Pancreas (tissue), 10 donors: ENCODE measurements at places on chromosomes 11 and 22.

GRCh38 chr11:61404103-61404502 lies 11.7 kb downstream of the TMEM216 start:
- DNase-seq, result no peak

- no peak for DNase-seq
Measured at GRCh38 chr11:33178443-33179180, 17.3 kb upstream of the CSTF3 start.

GRCh38 chr22:36267058-36267457 lies 14.1 kb downstream of the APOL1 start:
- no peak for DNase-seq

DNA sequence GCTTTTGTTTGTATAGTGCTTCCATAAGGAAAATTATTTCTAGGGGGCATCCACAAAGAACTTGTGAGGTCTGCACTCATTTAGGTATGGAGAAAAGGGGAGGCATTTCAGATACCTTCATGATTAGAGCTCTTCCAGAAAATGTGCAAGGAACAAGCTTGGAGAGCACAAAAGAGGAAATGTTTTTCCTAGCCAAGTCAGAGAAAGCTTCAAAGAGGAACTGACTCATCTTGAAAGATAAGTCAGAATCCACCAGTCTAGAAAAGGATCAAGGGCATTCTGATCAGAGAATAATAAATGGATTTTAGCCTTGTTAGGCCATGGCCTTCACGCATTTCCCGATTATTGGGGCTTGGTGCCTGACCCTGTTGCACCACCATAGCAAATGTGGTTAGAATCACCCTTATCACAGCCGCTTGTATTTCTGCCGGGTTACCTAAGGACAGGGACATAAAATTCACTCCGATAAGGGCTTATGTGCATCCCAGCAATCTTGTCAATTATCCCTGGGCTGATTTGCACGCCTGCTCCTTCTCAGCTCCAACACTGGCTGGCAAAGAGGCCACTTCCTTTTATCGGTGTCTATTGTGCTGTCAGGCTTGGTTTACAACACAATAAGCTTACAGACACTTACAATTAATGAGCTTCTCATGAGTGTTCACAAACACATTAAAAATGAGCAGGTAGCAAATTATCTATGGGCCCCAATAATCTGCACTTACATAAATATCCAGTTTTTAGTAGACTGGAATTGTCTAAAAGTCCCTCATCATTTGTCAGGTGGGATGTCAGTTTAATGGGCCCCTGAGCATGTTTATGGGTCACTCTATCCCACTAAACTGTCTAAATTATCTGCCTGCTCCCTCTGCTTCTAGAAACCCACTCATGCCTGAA lies 613.5 kb downstream of the SOX6 start:
- DNase-seq, result no peak

- DNase-seq, result no peak
Measured at GRCh38 chr11:19428206-19429002, 187.7 kb upstream of the E2F8 start.

DNA sequence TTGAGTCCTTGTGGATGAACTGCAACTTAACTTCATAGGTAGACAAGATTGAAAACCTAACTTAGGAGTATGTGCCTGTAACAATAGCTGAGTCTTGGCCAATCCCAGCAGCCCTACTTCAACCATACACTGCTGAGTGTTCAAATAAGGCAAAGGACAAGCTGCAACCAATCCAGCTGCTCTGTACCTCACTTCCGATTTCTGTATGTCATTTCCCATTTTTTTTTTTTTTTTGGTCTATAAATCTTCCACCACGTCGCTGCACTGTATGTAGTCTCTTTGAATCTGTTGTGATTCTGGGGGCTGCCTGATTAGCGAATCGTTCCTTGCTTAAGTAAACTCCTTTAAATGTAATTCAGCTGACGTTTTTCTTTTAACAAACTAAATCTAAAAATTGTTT lies 35.4 kb upstream of the FLI1 start:
- DNase-seq, result no peak

- no peak for DNase-seq
Measured at GRCh38 chr11:125215976-125216375, 51.4 kb downstream of the PKNOX2 start.

GRCh38 chr22:44184006-44184405 lies 3.3 kb downstream of the PARVG start:
- no peak for DNase-seq

DNA sequence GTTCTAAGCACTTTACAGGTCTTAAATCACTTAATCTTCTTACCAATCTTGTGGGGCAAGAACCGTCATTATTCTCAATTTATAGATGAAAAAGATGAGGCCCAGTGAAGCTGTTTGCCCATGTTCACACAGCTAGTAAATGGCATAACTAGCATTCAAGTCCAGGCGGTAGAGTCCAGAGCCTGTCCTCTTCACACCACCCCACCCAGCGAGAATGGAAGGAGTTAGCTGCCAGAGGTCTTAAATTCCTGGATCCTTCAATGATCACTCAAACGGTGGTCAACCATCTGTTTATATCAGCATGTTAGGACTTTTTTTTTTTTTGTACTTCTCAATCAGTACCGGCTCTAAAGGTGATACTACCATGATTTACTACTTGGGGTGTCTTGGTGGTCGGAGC lies 43.3 kb downstream of the PARVA start:
- no peak for DNase-seq

GRCh38 chr11:75718419-75719339 lies 1.0 kb downstream of the MOGAT2 start:
- no peak for DNase-seq

DNA sequence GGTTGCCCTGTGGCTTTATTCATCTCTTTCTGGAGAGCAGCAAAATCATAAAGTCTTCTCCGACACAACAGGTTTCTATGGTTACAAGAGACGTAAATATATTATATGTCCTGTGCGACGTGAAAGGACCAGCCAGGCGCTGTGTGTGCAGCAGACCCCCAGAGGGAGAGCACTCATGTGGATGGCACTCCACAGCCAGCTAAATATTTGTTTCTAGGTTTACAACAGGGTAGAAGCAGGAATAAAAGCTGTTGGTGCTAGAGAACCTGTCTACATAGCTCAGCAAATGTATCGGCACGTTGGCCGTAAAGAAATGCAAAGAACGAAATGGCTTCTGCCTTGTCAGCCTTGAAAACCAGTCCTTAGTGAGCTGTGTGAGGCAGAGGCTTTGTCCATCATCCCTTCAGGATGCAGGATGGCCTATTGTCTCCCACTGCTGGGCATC lies 133.8 kb upstream of the PITPNB start:
- DNase-seq, result no peak

GRCh38 chr22:36831206-36831605 lies 14.4 kb upstream of the PVALB start:
- DNase-seq, result no peak

DNA sequence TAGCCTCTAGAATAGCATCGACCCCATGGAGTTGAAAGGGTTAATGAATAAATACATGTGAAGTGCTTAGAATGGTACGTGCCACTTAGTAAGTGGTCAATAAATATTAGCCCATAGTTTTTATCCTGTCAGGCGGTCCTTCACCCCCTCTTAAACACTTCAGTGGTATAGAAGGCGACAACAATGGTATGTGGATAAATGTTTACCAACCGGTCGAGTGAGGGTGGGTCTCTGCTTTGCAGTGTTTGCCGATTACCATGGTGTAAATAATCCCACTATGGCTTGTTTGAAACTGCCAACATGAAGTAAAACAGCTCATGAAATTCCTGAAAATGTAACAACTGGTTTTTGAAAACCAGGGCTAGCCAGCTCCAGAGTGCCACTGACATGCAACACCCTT lies 541.2 kb downstream of the BUD13 start:
- no peak for DNase-seq

- DNase-seq, result no peak
Measured at GRCh38 chr11:126432065-126432461, 76.6 kb downstream of the ST3GAL4 start.

DNA sequence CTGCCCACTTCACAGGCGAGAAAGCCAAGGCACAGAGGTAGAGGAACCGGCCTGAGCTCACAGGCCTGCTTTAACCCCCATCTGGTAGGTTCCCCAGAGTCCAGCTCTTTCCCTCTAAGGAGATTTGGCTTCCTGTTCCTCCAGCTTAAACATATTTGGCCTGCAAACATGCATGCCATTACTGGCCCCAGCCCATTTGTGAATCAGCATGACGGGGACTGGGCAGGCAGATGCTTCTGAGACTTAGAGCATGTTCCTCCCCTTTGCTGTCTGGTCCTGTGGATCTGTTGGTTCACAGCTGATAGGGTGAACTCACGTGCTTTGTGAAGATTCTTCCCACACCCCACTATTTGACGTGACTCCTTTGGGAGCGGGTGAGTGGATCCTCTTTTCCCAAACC lies 12.6 kb downstream of the CHST1 start:
- no peak for DNase-seq

DNA sequence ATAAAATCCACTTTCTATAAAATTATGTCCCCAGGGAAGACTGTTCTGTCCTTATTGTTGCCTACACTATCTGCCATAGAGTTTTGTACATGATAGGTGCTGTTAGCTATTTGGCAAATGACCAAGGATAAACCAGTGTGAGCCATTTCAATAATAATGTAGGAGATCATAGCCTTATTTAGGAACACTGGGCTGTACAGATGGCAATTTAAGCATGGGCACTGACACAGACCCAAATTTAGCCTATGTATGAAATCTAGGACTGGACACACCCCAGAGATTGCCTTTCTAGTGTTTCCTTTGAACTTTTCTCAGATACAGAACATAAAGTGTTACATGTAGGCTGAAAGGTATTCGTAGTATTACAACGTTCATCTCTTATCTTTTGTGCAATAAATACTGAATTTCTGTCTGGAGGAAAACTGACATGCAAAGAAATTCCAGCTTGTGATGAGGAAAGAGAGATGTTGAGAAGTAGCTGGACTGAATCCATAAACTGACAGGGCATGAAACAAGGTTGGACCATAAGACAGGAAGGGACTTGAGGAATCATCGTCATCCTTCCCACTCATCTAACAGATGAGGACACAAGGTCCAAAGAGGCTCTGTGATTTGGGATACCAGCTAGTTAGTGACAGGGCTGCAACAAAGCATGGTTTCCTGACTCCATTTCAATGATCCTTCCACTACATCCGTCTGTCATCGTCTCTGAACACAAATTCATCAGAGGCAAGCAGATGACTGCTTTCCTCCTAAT lies 60.3 kb downstream of the TMPRSS5 start:
- DNase-seq, result no peak

DNA sequence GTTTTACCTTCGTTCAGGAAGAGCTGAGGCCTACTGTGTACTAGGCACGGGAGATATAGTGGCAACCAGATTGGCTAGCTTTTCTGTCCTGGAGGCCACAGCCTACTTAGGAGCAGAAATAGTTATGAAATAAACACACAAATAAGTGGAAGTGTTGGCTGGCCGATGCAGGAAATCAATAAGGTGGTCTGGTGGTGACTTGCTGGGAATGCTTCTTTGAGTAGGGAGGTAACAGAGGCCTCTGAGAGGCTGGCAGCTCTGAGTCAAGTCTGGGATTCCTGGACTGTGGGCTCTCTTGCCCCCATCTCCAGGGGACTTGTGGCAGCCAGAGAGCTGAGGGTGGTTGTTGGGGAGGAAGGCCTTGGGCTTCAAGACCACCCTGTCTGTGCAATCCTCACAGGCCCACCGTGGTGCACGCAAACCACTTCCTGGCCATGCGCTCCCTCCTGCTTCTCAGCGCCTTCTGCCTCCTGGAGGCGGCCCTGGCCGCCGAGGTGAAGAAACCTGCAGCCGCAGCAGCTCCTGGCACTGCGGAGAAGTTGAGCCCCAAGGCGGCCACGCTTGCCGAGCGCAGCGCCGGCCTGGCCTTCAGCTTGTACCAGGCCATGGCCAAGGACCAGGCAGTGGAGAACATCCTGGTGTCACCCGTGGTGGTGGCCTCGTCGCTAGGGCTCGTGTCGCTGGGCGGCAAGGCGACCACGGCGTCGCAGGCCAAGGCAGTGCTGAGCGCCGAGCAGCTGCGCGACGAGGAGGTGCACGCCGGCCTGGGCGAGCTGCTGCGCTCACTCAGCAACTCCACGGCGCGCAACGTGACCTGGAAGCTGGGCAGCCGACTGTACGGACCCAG lies 4.1 kb downstream of the SERPINH1 start:
- DNase-seq, result no peak

GRCh38 chr11:103848686-103849085 lies 187.8 kb upstream of the DDI1 start:
- no peak for DNase-seq

- DNase-seq, result no peak
Measured at GRCh38 chr11:75663808-75664207, 5.0 kb downstream of the MAP6 start.
